ENCODE measurements at places on chromosomes 1 and 21.

DNA sequence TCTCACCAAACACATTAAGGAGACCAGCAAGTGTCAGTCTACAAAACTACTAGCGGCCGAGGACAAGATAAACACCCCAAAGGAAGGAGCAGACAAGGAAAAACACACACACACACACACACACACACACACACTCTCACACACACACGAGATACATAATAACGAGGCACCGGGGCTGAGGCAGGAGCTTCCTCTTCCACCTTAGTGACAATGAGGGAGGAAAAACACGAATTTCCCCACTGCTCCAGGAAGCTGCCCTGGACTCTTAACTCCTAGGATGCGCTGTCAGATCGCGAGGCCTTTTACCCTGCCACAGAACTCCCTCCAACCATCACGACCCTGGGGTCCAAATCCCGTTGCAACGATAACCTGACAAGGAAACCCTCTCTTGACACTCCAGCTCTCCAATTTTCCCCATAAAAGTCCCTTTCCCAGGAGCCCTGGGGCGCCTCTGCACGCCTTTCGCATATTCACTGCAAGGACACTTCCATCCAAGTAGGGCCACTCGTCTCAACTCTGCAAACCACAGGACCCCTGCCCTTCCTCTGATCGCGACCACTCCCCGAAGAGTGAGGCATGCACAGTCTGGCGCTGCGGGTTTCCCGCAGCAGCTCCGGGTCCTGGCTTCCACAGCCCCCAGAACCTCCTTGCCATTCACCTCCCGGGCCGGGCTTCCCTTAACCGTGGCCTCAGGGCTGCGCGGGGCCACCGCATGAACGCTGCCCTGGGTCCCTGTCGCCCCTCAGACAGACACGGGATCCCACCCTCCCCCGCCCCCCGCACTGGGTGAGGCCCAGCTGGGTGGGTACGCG, 581 bp downstream of the ETV3 start:
- no peak for DNase-seq

DNA sequence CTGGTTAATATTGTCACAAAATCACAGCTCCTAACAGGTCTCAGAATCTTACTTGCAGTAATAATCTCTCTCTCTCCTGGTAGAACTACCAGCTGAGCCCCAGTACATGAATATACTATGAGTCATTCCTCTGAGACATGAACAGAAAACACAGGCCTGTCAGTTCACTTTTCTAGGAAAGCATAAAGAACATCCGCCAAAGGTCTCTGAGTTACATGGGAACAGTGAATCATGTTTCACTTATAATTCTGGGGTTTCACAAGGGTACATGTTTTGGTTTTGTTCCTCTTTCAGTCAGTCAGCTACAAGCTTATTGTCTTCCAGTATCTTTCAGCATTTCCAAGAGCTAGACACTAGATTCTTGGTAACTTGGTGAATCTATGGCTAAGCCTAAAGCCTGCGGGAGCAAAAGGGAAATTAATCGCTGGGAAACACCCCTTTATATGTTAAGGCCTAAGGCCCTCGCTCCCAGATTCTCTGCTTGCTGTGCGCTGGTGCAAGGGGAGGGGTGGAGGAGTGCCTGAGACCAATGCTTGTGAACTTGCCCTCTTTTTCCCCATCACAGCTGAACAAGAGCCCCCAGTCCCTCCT, 31.7 kb downstream of the IFNGR2 start:
- DNase-seq = peak; percentile 73

- DNase-seq = no peak
Measured at GRCh38 chr1:10065760-10066159, 33.0 kb downstream of the UBE4B start.

GRCh38 chr1:42035205-42035829, 116.6 kb upstream of the HIVEP3 start:
- peak; percentile 9 for DNase-seq

DNA sequence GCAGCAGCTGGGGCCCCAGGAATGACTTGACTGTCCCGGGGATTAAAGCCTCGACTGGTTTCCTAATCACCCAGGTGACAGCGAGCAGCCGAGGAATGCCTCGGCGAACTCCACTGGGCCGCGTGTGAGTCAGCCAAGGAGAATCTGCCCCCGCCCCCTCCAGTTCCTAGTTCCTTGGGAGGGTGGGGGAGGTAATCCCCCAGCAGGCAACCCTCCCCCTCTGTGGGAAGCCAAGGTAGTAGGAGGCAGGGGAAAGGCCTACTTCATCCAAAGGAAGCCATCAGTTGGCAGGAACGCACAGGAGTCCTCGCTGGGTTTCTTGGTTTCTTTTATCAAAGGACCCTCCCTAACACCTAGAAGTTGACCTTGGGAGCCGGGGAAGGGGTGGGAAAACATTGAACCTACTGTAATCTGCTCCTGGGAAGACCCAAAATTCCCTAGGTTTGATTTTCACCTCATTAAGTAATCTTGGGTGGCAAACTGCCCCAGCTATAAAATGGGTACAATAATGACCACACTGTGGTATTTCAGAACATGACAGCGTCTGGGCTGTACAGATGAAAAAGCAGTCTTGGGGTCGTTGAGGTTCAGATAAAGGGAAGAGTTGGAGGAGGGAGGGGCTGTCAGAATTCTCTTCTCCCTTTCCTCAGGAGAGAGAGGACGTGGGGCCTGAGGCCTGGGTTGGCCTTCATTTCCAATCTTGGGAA, 1.4 kb downstream of the TENT5B start:
- no peak for DNase-seq

DNA sequence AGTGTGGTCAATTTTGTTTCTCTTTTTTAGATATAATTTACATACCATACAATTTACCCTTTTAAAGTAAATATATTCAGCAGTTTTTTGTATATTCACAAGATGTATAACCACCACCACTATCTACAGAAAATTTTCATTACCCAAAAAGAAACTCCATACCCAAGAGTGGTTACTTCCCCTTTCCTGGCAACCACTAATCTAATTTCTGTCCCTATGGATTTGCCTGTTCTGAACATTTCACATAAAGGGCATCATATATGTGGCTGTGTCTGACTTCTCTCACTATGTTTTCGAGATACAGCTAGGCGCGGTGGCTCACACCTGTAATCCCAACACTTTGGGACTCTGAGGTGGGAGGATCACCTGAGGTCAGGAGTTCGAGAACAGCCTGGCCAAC, 13.6 kb downstream of the PACC1 start:
- no peak for DNase-seq

- DNase-seq = no peak
Measured at GRCh38 chr1:153938996-153939395, 7.5 kb downstream of the DENND4B start.

DNA sequence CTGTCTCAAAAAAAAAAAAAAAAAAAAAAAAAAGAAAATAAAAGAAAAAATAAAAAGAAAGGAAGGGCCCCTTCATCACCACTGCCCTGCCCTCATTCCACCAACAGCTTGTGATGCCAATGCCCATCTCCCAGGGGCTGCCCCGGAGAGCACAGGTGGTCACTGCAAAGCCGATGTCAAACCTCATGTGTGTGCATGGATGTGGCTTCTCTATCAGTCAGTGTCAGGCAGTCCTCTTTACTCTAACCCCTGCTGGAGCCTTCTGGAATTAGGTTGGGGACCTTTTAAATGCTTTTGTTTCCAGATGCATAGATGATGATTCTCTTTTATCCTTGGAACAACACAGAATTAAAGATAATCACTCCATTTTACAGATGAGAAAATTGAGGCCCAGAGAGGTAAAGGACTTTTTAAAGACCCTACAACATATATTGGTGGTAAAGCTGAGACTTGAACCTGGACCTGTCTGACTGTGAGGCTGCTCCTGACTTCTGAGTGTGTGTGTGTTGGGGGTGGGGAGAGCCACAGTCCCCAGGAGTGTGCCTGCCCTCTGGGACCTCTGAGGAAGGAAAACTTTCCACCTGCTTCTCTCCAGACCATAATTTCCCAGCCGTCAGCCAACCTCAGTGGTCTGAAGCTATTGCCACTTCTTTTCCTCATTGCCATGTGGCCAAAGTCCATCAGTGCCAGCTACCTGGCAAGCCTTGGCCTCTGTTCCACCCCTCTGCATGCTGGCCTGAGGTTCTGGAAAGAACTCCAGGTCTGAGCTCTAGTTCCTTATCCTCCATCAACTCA, 3.0 kb upstream of the TMEM54 start:
- DNase-seq = no peak

DNA sequence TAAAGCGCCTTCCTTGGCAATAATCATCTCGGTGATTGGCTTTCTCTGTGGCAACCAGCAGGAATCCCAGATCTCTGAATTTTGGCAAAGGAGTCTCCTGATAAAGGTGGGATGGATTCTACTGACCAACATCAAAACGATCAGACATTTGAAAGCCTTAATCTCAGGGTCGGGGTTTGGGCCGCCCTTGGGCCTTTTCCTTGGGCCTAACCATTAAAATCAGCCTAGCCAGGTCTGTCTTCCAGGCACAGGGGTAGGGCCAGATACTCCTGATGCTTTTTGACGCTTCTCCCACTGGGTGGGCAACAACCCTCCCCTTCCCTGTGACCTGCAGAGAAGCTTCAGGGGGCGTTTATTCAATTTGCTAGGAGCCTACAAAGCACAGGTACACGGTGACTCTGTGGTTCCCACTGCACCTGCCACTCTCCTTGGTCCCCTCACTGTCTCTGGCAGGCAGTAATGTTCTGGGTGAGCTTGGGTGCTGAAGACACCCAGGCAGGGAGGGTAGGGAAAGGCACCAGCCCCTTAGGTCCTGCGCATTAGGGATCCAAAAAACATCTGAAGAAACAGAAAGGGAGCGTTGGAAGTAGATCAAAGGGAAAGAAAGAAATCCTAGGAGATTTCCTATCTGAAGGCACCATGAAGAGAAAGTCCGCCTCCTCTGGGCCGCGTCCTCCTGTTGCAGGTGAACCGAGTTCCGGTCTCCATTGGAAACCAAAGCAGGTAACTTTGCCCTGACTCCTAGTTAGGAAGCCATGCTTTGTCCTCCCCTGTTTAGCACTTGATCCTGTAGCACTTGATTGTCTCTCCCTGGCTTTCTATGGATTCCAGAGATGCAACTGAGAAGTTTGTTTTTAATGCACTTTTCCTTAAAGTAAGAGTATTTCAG, 12.3 kb downstream of the RNU1-2 start:
- no peak for DNase-seq

- no peak for DNase-seq
Measured at GRCh38 chr1:156840186-156840897, 18.6 kb downstream of the INSRR start.

GRCh38 chr21:15174923-15175322, 110.1 kb upstream of the NRIP1 start:
- DNase-seq = no peak

DNA sequence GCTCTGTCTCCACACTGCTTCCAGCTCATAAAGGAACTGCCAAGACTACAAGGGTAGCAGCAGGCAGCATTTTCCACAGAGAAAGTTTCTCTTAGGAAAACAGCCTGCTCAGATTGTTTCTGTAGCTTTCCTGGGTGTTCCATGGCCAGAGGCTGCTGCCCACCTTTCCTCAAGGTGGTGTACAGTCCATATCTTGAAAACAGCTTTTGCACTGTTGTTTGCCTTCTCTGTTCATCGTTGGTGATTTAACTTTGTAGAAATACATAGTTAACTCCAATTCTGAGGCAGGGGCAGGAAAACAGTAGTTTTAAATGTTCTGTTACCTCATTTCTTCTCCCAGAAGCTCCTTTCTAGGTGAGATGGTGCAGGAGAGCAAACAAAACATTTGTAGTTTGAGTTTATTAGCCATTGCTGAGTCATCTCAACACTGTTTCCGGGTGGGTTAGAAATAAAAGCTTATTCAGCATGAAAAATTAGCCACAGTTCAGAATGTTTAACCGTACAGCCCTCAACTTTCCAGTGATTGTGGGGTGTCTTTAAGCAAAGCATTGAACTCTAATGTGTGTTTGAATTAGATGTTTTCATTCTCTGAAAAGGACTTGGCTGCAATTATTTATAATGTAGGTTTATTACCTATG, 41.7 kb downstream of the DIP2A start:
- DNase-seq = no peak

DNA sequence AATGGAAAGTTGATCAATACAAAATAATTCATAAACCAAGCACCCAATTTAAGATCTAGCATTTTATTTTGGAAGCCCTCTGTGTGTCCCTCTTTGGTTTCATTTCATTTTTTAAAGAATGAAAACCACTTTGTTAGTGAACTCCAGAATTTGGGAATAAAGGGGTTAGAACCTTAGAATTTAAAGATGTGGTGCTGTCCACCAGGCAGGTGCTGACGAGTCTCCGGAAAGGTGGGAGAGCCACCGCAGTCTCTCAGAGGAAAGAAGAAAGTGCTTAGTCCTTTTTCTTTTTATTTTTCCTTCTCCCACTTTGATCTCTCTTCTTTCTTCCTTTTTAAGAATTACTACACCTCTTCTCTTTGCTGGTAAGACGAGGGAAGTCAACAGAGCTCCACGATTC, 20.5 kb upstream of the HIVEP3 start:
- DNase-seq = no peak

DNA sequence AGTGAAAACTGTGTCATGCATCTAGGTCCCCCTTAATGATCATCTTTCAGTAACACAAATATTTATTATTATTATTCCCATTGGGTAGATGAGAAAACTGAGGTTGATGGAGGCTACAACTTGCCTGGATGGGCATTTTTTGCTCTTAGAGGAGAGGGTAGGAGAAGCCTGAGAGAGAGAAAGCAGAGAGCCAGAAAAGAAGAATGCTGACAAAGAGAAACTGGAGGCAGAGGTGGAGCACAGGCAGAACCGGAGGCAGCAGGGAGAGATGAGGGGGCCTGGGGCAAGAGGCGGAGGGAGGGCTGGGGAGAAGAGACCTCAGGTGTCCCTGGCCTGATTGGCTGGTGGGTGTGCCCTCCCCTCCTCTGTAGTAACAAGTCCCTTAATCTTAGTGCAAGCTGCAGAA, 4.1 kb downstream of the BLACAT1 start:
- DNase-seq = no peak

- no peak for DNase-seq
Measured at GRCh38 chr1:167861664-167862381, 52.1 kb downstream of the ADCY10 start.

GRCh38 chr1:176055398-176055797, 151.7 kb downstream of the COP1 start:
- no peak for DNase-seq

DNA sequence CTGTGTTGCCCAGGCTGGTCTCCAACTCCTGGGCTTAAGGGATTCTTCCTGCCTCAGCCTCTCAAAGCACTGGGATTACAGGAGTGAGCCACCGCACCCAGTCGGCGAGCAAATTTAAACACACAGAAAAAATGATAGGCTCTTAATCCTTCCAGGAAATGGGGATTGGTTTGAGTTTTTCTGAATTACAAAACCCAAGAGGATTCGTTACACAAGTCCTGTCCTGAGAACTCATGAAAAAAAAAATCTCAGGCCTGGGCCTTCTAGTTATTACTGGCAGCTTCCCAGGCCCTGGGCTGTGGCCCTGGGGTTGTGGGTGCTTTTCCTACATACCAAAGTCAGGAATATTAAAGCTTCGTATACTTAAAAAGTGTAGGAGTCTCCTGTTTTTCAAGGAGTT, 6.3 kb upstream of the IFNGR2 start:
- no peak for DNase-seq

- no peak for DNase-seq
Measured at GRCh38 chr1:119739150-119739549, 27.4 kb downstream of the PHGDH start.

Measured in GM04504 (cell line).